ENCODE measurements at places on chromosomes 13 and 19.

DNA sequence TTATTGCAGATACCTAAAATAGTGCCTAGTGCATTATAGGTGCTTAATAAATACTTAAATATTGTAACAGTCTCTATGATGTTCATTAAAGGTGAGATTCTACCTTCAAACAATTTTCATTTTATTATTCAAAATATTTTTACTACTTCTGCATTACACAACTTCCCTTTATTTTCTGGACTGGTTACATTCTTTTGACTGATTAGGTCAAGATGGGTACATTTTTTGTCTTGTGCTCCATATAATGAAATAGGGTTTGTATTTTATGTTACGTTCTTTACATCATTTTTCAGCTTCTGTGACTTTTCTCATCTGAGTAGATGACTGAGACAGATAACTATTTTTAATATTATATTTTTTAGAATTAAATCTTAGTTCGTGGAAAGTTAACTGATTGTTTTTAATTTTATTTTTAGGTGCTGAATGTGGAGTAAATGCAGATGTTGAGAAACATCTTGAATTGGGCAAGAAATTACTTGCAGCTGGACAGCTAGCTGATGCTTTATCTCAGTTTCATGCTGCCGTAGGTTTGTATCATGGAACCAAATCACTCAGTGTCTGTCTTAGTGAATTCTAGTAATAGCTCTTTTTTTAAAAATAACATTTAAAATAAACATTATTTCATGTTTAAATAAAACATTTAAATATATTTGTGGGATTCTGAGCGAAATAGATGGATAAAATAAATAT, 32.0 kb downstream of the DNAJC3 start:
- DNase-seq, result no peak

GRCh38 chr19:7450243-7451223, 38.3 kb downstream of the PEX11G start:
- no peak for DNase-seq

DNA sequence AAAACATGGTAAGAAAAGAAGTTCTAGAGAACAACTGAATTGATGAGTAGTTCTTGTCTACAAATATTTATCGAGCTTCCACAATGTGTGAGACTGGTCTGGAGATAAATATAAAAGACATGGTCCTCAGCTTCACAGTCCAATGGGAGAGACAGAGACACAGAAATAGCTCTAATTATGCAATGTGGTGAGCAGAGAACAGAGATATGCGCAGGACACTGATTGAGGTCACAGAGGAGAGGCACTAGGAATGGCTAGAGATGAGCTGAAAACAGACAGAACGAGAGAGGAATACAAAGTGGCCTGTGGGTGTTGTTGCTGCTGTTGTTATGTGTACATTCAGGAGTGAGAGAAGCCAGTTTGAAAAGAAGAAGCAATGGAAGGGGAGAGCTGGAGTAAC, 53.2 kb downstream of the GPALPP1 start:
- no peak for DNase-seq

- DNase-seq, result no peak
Measured at GRCh38 chr19:19338082-19338481, 17.5 kb downstream of the MAU2 start.

DNA sequence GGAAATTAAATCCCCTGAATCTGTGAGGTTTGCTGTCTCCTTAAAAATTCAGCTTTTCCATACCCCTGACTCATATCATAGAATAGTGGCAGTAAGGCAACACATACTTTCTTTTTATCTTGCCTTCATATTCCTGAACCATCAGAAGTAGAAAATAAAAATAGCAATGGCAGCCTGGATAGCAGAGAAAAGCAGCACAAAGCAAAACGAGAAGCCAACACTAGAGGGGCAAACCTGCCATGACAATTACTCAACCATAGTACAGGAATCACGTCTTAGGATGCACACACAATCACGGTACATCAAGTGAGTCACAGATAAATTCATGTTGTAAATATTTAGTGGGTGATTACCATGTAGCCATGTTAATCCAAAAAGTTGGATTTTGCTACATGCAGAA, 343.0 kb downstream of the ITGBL1 start:
- DNase-seq, result no peak

DNA sequence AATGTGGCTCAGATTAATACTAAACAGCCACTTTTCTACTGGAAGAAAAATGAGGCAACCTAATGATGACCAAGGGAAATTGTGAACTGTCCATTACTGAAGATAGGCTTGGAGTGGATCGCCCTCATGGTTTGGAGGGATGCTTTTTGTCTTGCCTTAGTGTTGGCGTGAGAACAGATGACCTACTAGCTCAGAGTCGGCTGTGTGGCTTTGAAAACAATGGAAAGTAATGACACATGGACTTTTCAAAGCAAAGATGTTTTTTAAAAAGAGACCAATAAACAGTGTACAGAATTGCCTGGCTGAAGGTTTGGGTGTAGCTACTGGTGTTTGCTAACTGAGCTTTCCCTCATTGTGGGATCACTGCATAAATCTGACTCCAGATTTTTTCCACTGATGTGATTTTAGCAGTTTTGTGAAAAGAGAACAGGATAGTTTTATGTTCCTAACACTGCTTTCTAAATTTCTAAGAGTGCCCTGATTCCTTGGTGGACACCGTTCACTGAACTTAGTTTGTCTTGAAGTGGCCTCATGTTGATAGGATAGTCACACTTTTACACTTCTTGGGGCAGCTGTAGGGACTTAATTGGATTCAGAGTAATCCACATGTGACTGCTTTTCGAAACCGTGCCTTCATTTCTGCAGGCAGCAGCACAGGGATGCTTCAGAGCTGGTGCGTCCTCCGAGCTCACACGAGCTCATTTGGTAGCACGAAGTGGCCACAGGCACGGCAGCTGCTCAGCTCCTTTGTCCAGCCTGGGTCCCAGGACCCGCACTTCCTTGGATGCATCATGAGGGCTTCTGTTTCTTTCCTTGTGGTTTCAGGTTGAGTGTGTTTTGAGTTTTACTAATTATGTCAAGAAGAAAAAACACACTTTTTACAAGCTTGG, 4.3 kb downstream of the CEBPG start:
- DNase-seq, result no peak

DNA sequence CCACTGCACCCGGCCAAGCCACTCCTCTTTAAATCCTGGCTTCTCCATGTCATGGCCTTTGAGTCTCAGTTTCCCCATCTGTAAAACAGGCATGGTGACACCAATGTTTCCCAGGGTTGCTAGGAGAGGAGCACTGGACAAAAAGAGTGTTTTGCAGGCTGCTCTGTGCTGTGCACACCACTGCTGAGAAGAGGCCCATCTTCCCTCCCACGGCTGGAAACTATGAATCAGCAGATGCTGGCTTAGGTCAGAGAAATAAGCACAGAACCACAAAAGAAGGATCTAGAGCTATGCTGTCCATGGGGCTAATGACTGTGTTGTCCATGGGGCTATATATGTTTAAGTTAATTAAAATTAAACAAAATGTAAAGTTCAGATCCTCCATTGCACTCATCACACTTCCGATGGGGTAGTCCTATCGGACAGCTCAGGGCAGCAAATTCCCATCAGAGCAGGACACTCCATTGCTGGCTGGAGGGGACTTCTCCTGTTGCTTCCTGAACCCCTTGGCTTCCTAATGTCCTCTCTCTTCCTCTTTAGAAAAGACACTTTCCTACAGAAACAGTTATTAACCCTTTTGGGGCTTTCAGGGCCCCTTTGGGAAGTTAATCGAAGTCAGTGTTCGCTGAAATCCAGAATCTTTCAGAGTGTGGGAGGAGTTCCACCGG, 37.1 kb downstream of the TSHZ3 start:
- DNase-seq, result no peak

- DNase-seq, result no peak
Measured at GRCh38 chr19:38702278-38702677, 42.0 kb downstream of the CAPN12 start.

All from stimulated activated CD4-positive, alpha-beta T cell treated with anti-CD3 and anti-CD28 coated beads, Interleukin-1b, Interleukin-23, amount 100 ng/mL, for 24 hours (primary cell).